Activated naive CD8-positive, alpha-beta T cell treated with anti-CD3 and anti-CD28 coated beads for 36 hours (primary cell): ENCODE measurements at places on chromosomes 5 and 9.

DNA sequence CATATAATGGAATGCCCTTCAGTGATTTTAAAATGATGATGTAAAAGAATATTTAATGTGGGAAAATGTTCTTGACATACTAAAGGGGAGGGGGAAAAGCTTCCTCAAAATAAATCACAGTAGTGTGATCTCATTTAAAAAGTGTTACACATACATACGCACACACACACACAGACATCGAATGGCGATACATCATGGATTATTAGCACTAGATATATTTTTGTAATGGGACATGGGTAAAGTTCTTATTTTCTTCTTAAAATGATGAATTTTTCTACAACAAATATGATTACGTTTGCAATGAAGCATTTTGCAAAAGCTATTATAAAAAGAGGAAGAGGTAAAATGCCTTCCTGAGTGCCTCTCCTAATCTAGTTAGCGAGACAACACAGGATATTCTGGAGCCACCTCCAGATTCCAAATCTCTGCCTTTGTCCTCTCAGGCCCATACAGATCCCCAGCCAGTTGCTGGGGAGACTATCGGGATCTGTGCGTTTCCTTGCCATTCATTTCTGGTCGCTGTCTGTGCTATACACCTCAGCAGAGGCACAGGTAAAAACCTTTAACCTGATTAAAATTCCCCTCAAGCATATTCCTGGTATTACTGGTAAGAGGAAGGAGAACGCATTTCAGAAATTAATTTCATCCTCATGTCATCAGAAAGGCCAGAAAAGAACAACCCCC, 69.6 kb downstream of the SLC28A3 start:
- DNase-seq, result no peak

GRCh38 chr9:129688285-129689043, 23.0 kb downstream of the PRRX2 start:
- no peak for DNase-seq

DNA sequence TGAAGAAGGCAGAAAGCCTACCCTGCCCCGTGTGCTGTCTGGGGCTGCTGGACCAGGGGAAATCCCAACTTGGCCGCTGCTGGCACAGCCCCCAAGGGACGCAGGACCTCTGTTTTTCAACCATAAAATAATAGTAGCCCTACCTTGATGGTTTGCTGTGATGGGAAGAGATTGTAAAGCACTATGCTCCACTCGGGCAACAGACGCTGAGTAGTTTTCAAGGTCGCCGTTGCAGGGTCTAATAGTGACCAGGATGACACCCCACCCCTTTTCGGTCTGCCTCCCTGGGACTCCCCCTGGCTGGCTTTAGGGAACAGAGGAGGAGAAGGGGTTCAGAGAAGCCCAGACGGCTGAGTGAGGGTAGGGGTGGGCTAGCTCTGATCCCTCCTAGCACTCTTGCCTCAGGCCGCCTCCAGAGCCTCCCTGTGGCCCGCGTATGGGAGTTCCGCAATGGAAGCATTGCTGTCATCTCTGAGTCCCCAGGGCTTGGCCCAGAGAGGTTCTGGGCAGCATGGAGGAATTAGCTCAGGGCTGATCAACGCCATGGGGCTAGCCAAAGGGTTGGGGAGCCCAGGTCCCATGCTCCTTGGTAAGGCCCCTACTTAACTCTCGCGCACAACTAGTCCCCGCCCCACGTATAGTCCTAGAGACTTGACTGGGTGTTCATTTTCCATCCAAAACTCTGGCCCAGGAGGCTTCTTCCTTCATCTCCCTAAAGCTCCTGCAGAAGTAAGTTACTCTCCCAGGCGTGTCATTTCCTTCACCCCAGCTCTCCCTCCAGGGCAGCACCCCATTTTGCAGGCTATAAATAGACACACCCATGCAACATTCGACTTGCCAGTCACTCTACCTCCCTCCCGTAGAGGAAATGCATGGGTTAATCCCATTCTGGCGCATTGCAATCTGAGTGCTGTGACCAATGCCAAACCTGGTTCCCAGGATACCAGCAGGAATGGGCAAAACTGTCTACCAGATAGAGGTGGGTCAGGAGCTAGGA, 1.1 kb upstream of the IRF1 start:
- DNase-seq, result no peak

DNA sequence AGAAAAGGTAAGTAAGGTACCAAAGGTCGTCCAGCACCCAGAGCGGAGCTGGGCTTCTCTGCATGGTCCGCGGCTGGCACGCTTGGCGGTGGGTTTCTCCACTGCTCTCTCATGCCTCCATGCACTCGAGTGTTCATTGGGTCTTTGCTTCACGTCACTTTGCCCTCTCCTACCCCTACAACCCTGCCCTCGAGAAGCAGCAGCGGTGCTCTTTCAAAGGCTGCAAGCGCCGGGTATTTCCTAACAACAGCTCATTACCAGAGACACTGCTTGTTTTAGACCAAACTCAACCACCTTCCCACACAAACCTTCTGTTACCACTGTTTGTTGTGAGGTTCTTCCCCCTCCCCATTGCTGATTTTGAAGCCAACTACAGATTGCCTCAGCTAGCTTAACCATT, 21.5 kb upstream of the ZBTB34 start:
- no peak for DNase-seq
